ENCODE measurements at places on chromosomes 16 and 17.

DNA sequence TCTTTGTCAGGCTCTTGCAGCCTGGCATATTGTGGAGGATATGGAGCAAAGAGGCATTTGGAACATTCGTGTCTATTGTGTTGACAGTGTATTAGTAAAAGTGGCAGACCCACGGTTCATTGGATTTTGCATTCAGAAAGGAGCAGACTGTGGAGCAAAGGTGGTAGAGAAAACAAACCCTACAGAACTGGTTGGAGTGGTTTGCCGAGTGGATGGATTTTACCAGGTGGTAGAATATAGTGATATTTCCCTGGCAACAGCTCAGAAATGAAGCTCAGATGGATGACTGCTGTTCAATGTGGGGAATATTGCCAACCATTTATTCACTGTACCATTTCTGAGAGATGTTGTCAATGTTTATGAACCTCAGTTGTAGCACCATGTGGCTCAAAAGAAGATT is 44.5 kb downstream of the EFCAB13 start:
- no peak for DNase-seq

DNA sequence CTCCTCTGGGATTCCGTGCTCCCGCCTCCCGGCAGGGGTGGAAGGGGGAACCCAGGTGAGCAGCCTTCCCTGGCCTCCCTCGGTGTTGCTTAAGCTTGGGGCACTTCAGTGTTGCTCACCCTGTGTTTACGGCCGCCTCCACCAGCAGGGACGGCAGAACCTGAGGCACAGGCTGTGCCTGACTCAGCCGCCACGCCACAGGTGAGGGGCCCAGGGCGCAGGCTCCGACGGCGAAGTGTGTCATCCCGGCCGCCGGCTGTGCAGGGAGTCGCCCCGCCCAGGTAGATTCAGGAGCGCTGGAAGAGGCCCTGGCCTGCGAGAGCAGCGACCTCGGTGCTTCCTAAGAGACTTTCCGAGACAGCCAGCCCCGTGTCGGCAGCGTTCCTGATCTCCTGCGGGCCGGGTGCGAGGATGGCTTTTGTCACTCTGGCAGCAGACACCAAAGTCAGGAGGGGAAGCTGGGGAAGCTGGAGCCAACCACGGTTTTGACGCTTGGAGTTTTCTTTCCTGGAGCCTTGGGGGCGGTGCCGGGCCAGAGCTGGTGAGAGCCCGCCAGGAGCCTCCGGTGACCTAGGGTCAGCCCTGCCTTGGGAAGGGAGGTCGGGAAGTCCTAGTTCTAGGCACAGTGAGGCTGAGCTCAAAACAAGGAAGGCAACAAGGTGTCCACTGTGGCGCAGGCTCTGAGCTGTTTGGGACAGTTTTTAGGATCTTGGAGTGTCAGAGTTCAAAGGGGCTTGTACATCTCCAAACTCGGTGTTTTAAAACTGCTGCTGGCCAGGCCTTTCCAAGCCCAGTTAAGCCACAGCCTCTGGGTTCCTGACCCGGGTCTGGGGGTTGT is 2.1 kb downstream of the GSE1 start:
- no peak for DNase-seq

- DNase-seq: peak; percentile 41
These were observed 14.1 kb downstream of the PHF12 start for GRCh38 chr17:28937044-28937729.

- no peak for DNase-seq
These were observed 2.6 kb downstream of the MYL11 start for GRCh38 chr16:30377050-30377811.

- DNase-seq: no peak
These were observed 5.6 kb upstream of the COG1 start for GRCh38 chr17:73187203-73187769.

DNA sequence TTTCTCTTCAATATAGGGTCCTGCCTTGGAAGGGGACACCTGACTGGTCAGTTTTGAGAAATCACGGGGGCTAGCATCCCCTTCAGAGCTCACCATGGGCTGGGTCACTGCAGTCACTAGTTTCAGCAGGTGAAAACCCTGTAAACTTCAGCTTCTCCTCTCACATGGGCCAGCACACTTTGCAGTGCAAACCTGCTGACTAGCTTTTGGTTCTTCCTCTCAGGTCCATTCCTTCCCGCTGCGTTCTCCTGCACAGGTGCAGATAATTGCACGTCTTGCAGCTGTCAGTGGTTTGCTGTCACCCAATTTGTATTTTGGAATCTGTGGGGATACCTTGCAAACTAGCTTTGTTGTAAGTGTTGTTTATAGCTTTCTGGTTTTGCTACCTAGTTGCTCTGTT is 95.1 kb downstream of the LYRM1 start:
- no peak for DNase-seq

GRCh38 chr17:77354420-77354669 is 213.6 kb downstream of the SEC14L1 start:
- DNase-seq: no peak

DNA sequence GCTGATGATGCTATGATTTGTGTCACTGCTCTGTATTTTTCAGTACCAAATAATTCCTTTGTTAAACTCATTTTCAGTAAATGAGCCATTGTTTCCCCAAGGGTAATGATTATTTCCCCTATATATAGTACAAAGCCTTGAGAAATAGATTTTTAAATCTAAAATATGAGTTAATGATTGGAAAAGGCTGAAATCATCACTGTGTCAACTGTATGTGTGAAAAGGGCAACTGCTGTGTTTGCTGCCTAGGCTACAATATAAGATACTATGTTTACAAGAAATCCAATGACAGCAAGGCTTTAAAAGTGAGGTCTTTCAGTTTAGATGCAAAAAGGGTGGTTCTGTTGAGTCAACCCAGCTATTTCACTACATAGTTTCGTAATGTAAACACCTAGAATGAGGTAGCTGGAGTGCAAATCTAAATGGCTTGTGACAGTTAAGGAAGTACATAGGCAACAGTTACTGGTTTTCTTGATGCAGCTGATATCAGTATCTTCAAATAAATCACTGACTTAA is 15.3 kb downstream of the NLK start:
- DNase-seq: peak; percentile 83

DNA sequence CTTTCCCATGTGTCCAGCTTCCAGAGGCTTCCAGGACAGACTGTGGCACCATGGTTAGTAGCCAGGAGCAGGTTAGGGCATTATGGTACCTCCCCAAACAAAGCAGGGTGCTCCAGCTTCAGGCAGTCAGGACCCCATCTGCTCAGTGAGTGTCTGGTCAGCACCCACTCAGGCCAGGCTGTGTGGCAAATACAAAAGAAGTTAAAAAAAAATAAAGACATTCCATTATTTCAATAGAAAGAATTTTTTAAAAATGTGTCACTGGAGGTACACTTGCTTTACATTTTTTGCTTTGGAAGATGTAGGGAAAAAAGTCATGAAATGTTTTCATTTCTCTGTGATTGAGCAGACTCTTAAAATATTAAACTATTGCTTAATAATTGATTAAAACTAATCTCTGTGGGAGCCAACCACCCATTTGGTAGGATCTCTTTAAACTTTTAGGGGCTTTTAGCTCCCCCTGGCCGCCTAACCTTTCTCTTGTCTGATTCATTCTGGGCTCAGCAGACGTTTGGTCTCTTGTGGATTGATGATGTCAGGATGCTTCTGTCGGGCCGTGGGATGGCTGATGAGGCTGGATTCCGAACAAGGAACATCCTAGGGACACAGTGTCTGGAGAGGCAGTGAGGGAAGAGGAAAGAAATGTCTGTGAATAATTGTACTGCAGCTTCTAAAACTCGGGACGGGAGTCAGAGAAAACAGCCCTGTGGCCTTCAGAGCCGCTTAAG is 28.4 kb upstream of the NPTX1 start:
- peak; percentile 85 for DNase-seq

DNA sequence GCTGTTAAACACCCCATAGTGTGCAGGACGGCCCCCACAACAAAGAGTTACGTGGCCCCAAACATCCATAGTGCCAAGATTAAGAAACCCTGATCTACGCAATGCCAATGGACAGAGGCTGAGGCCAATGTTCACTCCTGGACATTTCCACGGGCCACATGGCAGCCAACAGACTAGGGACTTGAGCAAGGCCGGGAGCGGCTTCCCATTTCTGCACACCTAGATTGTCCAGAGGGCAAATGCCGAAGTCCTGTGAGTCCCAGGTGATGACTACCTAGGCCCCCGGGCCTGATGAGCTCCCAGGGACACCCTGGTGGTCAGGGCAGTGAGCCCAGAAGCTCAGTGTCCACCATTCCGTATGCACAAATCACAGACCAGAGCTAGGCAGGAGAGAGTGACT is 95.5 kb downstream of the AMFR start:
- DNase-seq: no peak

GRCh38 chr16:77788181-77789084 is at the start of gene VAT1L:
TSS of gene VAT1L (plus strand) at chr16:77788564. CDS start at chr16:77788683, 119 bp downstream.
- DNase-seq: peak; percentile 63

DNA sequence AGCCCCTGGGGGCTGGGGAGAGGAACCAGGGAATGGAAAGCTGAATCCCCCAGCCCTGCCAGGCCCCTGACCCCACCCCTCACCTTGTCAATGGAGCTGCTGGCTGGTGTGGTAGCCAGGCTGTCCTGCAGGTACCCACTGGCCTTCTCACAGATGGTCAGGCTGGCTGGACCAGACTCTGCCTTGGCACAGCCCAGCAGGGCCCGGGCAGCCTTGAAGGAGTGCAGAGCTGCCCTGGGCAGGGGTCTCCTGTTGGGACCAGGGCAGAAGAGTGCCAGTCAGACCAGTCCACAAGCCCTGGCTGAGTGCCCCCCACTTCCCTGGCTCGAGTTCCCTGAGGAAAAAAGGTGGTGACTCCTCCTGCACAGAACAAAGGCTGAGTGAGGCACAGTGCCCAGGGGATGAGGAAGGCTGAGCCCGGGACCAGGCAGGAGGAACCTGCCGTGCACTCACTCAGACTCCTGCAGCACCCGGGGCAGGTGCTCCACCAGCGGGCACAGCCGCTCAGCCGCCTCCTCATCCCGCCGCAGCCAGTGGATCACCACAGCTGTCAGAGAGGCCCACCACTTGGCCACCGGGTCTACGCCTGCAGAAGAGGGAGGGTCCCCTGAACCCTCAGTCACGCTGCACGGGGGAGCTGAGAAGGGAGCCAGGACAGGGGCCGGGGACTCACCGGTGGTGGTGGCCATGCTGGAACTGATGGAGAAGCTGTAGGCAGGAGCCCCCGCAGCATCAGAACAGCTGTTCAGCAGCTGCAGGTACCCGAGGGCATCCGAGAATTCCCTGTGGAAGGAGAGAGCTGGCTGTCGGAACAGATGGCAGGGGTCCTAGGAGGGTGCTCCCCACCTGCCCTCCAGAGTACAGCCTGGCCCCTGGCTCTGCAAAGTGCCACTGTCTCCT is 22.4 kb downstream of the SREBF1 start:
- no peak for DNase-seq

- no peak for DNase-seq
These were observed 78.8 kb upstream of the DOC2B start for GRCh38 chr17:260031-260791.

GRCh38 chr16:67184995-67185650 is 1.4 kb upstream of the MATCAP1 start:
- DNase-seq: peak; percentile 91

DNA sequence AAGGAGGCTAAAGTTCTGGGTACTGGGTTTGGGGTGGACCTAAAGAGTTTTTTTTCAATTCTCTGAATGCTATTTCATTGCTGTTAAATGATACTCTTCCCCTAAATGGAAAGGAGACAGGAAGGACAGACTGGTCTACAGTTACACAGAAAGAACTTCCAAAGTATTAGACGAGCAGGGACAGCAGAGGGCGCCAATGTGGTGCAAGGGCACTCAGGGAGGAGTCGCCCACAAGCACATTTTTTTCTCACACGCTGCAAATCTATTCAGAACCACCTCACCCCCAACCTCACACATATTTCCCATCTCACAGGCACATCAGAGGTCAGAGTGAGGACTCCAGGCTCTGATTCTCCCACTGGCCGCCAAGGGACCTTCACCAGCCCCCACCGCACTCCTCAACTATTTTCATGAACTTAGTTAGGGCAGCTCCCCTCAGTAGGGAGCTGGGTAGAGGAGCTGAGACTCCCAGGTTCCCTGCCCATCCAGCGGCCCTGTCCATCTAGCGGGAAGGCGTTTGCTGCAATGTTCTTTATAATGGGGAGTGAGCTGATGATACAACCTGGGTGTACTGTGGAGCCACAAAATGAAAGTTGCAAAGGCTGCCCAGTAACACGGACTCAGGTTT is 6.8 kb upstream of the CA4 start:
- DNase-seq: peak; percentile 83

- DNase-seq: no peak
These were observed 6.7 kb downstream of the HSPB9 start for GRCh38 chr17:42129109-42129837.

DNA sequence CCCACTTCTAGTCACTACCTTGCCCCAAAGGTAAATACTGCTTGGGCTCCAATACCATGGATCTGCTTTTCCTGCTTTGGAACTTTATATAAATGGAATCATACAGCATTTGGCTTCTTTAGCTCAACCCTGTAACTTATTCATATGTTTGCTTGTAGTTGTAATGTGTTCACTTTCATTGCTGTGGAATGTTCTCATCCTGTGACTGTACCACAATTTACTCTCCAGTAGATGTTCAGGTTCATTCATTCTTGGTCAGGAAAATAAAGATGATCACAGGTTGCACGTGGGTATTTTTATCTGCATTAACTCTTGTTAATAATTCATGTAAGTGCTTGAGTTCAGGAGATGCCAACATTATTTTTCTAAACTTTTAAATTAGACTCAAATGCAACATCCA is 6.7 kb upstream of the BEAN1 start:
- peak; percentile 50 for DNase-seq

GRCh38 chr17:83099570-83100181 is 20.3 kb downstream of the METRNL start:
- no peak for DNase-seq

GRCh38 chr16:58265480-58266052 is 29.3 kb downstream of the PRSS54 start:
- no peak for DNase-seq

- DNase-seq: peak; percentile 28
These were observed at the start of gene MT1F for GRCh38 chr16:56657555-56658326. TSS of gene MT1F (plus strand) at chr16:56657959. CDS start at chr16:56658059, 100 bp downstream.

DNA sequence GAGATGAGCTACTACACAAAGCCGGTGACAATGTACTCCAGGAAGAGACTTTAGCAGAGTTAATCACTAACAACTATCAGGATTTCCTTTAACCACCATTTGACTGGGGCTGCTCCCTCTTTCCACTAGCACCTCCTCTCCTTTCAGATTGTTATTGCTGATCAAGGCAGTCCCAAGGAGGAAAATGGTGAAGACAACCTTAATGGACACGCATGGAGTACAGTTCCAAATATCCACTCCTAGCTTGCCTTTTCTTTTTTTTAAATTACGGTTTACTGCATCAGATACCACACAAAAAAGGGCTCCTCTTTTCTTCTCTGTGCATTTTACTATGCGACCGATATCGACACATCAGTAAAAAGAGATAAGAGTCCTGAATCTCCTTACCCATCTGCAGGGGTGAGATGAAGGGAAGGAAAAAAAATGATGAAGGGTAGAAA is 30.9 kb downstream of the FAM222B start:
- peak; percentile 21 for DNase-seq

- no peak for DNase-seq
These were observed 113.5 kb downstream of the NPIPB5 start for GRCh38 chr16:22624038-22624799.

- peak; percentile 63 for DNase-seq
These were observed 9.1 kb upstream of the CRISPLD2 start for GRCh38 chr16:84810518-84811273.

- DNase-seq: peak; percentile 61
These were observed 131.7 kb downstream of the RGS9 start for GRCh38 chr17:65268832-65269231.

GRCh38 chr16:24989494-24989893 is 25.7 kb downstream of the ARHGAP17 start:
- DNase-seq: peak; percentile 28
